ENCODE measurements at places on chromosomes 3 and 15.
A peak's percentile ranks its signal among the peaks of the same experiment; 100 is the strongest.

GRCh38 chr15:95734422-95735316, 595.8 kb upstream of the NR2F2 start:
- DNase-seq, result no peak

DNA sequence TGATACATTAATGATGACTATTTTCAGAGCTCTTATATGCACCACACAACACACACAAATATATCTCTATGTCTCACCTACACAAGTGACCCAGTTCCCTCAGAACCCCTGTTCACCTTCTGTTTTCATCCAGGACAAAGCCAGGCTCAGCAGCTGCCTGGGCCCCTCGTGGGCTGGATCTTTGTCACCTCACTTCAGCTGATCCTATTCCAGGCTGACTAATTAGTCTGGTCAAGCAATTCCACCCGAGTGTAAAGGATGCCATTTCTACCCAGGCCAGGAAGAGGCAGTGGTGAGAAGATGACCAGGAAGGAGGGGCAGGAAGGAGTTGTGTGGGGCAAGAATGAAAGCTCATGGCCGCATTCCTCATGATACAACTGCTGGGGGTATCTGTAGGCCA, 62.3 kb downstream of the DHX30 start:
- DNase-seq, result no peak

DNA sequence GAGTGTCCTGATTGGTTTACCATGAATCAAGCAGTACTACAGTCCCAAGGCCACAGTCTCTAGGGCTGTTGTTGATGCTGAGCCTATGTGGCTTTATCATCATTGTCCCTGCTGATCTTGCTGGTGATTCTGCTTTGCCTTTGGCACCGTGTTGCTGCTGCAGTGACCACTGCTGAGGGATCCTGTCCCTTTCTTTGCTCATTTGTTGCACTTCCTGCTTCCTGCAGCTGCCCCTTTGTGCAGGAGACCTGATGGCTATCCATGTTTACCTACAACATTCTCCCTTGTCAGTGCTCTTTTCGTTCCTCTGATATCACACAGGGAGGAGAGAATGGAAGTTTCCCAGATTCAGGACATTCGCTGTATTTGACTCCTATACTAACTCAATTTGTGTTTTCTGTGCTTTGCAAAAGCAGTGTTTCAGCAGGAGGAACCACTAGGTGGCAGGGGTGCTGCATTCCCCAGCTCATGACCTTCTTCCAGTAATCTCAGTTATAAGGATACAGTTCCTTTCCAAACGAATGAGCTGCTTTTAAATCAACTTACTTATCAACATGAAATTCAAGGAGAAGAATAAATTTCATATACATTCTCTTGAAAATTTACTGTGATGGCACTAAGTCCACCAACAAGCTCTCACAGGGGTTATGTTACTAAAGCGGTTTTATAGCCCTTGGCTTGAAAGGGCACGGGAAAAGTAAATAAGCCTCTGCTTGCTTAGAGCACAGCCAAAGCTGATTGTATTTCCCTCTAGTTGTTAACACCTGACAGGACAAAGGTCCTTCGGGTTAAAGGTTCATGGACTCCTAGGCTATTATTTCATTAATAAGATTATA, 9.7 kb upstream of the THUMPD3 start:
- DNase-seq, result peak; percentile 33

DNA sequence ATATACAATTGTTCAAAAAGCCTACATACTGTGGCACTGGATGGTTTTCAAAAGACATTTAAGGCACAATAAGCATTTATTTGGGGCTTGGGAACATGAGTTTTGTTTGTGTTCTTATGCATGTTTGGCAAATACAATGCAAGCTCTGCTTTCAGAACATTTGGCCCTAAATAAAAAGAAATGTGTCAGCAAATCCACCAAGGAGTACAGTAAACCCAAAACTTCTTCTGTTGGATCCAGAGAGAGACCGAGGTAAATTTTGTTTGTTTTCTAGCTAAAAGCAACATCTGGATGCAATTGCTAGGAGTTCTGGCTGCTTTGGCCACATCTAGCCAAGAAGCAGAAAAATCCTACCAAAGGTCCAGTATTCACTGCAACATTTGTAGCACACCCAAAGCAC, 168.8 kb downstream of the DCLK3 start:
- no peak for DNase-seq

GRCh38 chr15:64681424-64682024, 93.9 kb downstream of the RBPMS2 start:
- DNase-seq, result no peak

- DNase-seq, result no peak
Measured at GRCh38 chr3:167754049-167754448, 18.5 kb downstream of the SERPINI1 start.

- DNase-seq, result no peak
Measured at GRCh38 chr15:32659340-32660155, 18.0 kb downstream of the SCG5 start.

DNA sequence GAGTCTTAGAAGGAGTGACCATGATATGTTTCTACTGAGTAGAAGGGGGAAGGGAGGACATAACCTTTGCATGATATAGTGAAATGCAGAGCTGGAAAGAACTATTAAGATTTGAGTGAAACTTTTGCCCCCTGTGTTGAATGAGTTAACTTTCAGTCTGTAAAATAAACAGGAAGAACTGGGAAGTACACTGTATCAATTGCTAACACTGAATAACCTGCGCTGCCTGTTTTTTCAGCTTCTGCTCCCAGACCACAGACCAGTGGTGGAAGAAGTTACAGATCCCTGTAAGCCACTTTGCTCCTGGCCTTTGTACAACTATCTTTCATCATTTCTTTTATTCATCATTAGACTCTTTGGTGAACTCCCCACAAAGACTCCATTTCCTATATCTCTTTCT, 3.6 kb upstream of the LRCH3 start:
- DNase-seq, result no peak

DNA sequence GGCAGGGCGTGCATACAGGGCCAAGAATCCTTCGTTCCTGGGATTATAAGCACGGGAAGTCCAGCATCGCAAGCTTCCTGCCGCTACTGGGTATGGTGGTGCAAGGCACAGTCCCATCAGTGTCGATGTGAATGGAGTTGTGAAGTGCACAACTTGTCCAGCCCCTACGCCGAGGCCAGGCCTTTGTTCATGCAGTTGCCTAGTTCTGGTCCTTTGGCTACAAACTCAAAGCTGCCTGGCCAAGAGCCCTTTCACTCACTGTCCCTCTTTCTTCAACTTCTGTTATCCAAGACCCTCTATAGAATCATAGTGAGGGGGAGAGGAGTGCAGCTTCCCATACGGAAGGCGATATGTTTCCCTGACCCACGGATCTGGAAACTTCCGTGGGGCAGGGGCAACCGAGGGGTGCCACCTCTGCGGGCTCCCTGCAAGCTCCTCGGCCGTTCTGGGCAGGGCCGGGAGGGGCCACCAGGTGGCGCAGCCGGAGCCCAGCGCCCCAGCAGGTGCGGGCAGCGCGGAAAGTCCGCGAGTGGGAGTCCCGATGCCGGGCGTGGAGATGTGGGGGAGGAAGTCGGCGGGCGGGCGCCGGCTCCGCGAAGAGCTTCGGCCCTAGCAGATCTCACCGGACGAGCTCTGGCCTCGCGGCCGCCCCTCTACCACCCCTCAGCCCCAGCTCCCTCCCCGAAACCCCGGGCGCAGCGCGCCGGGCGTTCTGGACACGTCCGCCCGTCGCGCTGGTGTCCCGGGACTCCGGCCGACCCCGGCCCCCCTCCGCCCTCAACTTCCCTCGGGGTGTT, 693 bp downstream of the RASGRP1 start:
- DNase-seq, result peak; percentile 88

- no peak for DNase-seq
Measured at GRCh38 chr3:101902041-101902440, 52.7 kb downstream of the NFKBIZ start.

- DNase-seq, result no peak
Measured at GRCh38 chr3:33547101-33547500, 106.9 kb upstream of the UBP1 start.

DNA sequence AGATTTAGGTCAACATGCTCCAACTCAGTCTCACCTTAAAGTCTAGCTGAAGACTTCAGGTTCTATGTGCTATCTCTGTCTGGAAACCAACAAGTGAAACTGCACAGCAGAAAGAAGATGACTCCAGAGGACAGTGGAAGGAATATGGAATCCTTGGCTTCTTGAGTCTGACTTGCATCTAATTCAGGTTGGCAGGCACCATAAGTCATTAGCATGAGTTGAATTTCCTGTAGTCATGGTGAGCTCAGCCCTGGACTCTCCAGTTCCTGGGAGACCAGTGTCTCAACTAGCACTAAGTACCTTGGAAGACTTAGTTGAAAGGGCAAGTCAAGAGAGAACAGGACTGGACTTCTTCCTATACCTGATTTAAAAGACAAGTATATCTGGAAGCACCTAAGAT, 129.7 kb downstream of the DTWD1 start:
- DNase-seq, result no peak

GRCh38 chr3:62602129-62602770, 228.9 kb upstream of the FEZF2 start:
- no peak for DNase-seq

GRCh38 chr15:86001200-86001599, 78.5 kb upstream of the AGBL1 start:
- no peak for DNase-seq

DNA sequence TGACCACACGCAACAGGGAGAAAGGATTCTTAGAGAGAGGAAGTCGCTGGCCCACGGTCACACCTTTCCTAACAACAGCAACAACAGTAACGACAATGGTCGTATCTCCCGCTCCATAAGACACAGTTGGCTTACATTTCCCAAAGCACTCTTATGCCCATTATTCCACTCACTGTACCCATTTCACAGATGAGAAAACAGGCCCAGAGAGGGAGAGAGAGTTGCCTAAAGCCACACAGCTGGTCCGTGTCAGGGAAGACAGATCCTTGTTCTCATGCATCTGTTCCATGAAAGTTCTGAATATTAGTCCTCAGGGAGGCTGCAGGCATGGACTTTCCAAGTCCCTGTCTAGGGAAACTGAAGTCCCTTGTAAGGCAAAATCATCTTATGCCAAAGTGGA, 42.0 kb upstream of the ATP2B2 start:
- DNase-seq, result no peak

DNA sequence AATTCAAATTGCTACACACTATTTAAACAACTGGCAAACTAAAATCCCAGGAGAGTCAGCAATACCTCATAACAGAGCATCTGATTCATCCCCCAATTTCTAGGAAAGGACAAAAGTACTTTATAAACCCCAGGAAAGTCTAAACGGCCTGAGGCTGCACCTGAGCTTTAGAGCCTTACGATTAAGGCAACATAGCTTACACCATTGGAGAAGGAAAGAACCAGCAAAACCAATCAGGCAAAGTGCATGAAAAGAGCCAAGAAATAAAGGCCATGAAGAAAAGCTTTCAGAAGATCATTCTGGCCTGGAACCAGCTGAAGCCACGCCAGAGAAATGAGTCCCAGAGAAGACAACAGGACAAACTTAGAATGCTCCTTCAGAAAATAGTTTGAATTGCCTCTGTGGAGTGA, 48.1 kb downstream of the PTPN9 start:
- DNase-seq, result no peak

- DNase-seq, result no peak
Measured at GRCh38 chr3:111598552-111598951, 3.4 kb upstream of the ZBED2 start.

- no peak for DNase-seq
Measured at GRCh38 chr15:63456258-63456657, 48.1 kb upstream of the USP3 start.

- no peak for DNase-seq
Measured at GRCh38 chr15:101530224-101530958, 40.9 kb upstream of the PCSK6 start.

DNA sequence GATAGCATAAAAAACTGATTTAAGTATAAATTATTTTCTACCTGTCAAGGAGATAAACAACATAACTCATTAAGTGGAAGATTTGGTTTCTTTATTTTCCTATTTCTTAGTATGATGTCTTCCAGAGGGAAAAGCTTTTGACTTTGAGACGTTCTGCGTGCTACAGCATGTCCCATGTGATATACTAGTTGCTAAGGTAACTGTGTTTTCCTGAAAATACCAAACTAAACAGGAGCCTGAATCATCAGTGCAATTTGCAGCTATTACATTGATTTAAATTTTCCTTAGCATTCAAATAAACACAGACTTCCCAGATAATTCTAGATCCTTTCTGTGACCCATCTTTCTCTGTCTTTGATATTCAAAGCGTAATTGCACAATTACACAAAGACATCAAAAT, 117.7 kb upstream of the P2RY1 start:
- no peak for DNase-seq

- no peak for DNase-seq
Measured at GRCh38 chr3:105360003-105360402, 6.7 kb upstream of the ALCAM start.

GRCh38 chr15:89874926-89875564, 18.7 kb downstream of the AP3S2 start:
- DNase-seq, result peak; percentile 35

DNA sequence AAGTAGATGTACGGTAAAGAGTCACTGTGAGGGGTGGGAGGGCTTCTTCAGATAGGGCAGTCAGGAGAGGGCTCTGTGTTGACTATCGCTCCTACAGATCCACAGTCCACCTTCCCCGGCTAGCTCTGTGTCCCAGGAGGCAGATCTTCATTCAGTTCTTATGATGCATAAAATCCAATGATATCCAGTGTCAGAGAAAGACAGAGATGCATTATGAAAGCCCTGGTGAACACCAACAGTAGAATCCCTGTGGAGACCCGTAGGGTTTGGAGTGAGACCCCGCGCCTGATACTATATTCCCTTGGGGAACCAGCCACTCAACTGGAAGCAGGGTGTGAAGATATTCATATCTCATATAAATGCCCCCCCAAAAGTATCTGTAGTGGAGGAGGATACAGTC, 119.8 kb upstream of the SLCO3A1 start:
- no peak for DNase-seq

DNA sequence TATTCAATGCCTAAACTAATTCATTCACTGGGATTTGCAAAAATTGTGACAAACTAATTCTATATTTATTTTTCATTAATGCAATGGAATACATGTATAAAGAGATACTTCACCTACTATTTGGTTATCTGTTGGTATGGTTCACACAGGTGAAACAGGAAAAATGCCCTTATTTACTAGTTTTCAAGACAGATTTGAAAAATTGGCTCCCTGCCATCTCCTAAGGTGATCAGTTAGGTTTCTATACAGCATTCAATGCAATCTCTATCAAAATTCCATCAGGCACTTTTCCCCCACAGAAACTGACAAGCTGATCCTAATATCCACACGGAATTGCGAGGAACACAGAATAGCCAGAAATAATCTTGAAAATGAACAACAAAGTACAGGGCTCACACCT, 101.1 kb downstream of the DLG1 start:
- DNase-seq, result no peak

GRCh38 chr3:124766113-124767095, 36.2 kb downstream of the UMPS start:
- no peak for DNase-seq

Measured in stimulated activated CD4-positive, alpha-beta T cell treated with anti-CD3 and anti-CD28 coated beads, TNF-alpha, amount 100 ng/mL, for 1 hour (primary cell).